NCI-H526 treated with DMSO at 0.1 percent for 48 hours (cell line): ENCODE measurements at places on chromosomes 4 and X.

DNA sequence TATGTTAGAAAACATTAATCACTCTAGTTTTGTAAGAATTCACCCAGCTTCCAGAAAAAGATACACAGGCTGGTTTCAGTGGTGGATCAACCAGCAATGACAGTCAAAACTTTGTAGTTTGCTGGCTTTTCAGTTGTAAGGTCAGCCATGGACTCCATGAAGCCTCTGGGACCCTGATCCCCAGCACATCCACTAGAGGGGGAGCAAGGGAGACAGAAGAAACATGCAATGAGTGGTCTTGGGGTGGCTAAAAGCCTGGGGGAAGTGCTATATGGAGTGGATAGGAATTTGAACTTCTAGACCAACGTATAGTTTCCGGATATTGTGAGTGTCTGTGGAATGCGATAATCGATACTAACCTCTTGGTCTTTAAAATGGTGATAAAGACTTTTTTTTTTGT lies 72.7 kb downstream of the AFF2 start:
- DNase-seq, result no peak

DNA sequence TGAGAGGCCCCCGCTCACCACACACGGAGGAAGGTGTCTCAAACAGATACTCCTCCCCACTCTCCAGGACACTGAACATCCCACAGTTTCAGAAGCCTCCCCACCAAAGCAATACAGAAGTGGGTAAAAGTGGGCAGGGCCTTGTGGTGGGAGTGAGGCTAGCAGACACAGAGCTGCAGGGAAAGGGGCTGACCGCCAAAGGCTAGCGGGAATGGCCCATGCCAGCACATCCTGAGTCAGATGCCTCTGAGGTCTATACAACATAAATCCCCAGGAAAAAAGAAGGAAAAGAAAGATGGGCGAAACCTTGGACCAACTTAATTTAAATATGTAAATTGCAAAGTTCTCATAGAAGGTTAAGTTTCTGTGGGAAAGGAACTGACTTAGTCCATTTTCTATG lies 21.9 kb upstream of the ARHGAP10 start:
- no peak for DNase-seq

DNA sequence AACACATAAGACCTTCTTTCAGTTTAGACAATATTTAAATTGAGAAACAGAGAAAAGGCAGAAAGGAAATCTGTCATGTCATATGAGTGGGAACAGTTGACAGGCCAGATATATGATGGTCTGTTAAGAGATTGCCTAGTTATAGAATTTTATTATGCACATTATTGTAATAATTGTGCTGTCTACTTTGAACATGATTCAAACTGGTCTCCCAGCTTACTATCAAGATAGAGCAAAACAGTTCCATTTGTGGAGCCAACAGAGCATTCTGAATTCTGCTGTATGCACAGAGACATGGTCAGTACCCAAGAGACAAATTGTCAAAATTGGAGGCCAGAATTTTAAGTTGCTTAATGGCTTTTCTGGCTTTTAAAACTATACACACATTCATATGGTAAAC lies 139.4 kb downstream of the FBXO8 start:
- DNase-seq, result no peak

- DNase-seq, result peak; percentile 0
These were observed 648 bp downstream of the GPC4 start for GRCh38 chrX:133414406-133415275.

DNA sequence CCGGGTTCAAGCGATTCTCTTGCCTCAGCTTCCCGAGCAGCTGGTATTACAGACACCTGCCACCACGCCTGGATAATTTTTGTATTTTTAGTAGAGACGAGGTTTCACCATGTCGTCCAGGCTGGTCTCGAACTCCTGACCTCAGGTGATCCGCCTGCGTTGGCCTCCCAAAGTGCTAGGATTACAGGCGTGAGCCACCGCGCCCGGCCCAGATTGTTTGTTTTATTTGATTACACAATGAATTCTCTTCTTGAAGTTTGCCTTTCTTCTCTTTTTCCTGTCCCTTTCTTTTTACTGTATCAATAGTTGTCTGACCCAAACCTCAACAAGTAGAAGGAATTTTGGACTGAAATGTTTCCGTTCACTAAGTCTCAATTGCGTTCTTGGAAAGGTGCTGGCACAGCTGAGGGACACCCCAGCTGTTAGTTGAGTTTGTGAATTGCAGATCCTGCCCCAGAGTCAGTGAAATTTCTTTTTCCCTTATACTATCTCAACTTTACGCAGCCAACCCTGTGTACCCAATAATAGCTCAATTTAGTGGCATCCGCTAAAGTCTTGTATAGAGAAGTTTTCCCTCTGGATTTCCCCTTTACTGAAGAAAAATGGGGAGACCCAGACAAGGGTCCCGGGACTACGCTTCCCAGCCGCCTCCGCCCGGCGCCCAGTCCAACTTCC lies 639 bp upstream of the MTM1 start:
- no peak for DNase-seq

- DNase-seq, result no peak
These were observed 5.8 kb upstream of the CCNG2 start for GRCh38 chr4:77151241-77151640.

- DNase-seq, result no peak
These were observed 122.4 kb upstream of the SLC34A2 start for GRCh38 chr4:25533256-25533655.

- DNase-seq, result no peak
These were observed 1.7 kb upstream of the METTL14 start for GRCh38 chr4:118683513-118683912.

DNA sequence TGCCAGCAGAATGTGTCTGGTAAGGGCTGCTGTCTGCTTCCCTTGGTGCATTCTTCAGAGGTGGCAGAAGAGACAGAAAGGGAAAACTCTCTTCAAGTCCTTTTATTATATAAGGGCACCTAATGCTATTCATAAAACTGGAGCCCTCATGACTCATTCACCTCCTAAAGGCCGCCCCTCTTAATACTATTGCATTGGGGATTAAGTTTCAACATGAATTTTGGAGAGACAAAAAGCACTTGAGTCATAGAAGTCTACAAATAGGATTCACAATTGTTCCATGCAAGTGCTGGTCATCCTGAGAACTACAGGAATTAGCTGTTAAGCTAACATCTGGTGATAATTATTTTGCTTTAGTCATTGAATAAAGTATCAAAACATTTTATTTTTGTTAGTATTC lies 349.5 kb downstream of the HS3ST1 start:
- DNase-seq, result no peak

- DNase-seq, result no peak
These were observed 266.4 kb downstream of the PRR32 start for GRCh38 chrX:127085939-127086338.

- no peak for DNase-seq
These were observed 200.5 kb downstream of the CENPC start for GRCh38 chr4:67344594-67345380.

- DNase-seq, result no peak
These were observed 77.2 kb upstream of the SPIN4 start for GRCh38 chrX:63428348-63428747.

DNA sequence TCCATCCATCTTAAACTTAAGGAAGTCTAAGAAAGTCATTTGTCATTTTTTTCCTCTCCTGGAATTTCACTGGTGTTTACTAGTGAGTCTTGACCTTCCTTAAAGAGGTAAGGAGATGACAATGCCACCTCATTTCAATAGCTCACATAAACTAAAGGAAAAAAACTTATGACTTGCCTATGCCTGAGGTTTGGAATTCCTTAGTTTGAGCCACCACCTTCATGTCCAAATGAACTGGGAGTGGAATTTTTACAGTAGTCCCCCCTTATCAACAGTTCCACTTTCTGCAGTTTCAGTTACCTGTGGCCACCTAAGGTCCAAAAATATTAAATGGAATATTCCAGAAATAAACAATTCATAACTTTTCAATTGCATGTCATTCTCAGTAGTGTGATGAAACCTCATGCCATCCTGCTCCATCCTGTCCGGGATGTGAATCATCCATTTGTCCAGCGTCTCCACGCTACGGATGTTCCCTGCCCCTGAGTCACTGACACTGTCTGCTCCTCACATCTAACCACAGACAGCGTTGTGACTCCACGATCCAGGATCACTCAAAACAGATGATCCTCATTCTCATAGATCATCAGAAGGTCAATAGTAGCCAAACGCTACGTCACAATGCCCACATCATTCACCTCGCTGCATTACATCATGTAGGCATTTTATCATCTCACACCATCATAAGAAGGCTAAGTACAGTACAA lies 177.4 kb downstream of the SH3KBP1 start:
- DNase-seq, result no peak

GRCh38 chr4:4477796-4478195 lies 64.1 kb downstream of the STX18 start:
- DNase-seq, result peak; percentile 14

- no peak for DNase-seq
These were observed 56.6 kb downstream of the AMELX start for GRCh38 chrX:11349661-11350337.

DNA sequence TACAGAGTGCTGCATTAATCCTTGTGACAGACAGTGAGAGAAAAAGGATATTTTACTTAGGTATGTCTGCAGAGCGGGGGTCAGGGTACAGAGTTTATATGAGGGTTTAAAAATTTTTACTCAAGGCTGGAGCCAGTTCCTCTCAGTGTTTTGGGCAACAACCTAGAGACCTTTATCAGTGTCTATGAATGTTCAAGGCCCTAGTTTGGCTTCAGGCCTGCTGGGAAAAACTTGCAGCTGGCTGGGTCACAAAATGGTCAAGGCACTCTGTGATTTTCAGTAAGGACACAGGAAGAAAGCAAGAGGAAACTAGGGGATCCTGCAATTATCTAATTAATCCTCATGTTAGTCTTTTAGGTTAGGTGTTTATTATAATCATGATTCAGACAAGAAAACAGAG lies 10.8 kb upstream of the C4orf54 start:
- DNase-seq, result no peak

GRCh38 chrX:130055103-130055502 lies 55.2 kb downstream of the ELF4 start:
- DNase-seq, result no peak

GRCh38 chr4:111045992-111046391 lies 423.1 kb upstream of the PITX2 start:
- no peak for DNase-seq

DNA sequence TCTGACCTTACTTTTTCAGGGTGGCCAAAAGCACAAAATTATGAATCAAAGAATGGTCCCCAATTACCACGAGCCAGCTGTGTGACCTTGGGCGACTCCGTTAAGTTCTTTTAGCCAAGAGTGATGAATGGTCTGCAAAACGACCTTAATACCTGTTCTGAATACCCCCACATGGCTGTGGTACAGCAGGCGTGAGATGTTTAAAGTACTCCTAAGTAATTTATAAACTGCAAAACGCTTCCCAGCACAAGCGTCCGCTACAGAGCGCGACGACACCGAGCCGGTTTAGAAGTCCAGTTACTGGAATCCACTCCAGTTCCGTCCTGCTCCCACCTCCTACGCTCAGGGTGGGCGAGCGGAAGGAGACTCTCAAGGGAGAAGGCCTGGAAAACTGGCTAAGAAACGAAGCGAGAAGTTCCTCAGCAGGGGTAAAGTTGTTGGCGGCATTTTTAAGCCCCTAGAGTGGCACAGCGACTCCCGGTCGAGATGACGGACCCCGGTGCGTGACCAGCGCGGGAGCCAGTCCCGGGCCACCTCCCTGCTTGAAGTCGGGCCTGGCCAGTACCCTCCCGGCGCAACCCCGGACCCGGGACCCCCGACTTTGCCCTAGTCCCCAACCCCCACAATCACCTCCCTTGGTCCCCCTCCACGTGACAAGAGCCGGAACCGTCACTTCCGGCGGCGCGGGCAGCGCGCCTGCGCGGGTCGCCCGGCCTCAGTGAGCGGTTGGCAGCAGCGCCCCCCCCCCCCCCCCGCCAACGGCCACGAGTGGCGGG lies 659 bp upstream of the BMP2K start:
- peak; percentile 55 for DNase-seq

DNA sequence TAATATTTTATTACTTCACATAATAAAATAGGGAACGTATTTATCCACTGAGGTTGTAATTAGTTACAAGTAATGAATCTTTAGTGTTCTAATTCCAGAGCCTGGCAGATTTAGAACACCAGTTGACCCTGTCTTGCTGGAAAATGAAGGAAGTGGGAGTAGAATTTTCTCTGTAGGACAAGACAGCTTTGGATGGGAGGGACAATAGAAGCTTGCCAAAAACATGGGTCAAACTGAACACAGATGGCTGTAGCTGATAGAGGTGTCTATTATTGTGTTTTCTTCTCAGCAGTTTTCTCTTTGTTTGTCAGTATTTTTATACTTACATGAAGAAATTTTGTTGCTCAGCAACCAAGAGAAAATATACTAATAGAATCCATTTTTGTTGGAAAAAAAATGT lies 20.2 kb downstream of the FAT4 start:
- no peak for DNase-seq

GRCh38 chrX:10847333-10847732 lies 226.9 kb upstream of the MID1 start:
- no peak for DNase-seq

GRCh38 chr4:24179201-24179840 lies 289.5 kb upstream of the PPARGC1A start:
- no peak for DNase-seq

DNA sequence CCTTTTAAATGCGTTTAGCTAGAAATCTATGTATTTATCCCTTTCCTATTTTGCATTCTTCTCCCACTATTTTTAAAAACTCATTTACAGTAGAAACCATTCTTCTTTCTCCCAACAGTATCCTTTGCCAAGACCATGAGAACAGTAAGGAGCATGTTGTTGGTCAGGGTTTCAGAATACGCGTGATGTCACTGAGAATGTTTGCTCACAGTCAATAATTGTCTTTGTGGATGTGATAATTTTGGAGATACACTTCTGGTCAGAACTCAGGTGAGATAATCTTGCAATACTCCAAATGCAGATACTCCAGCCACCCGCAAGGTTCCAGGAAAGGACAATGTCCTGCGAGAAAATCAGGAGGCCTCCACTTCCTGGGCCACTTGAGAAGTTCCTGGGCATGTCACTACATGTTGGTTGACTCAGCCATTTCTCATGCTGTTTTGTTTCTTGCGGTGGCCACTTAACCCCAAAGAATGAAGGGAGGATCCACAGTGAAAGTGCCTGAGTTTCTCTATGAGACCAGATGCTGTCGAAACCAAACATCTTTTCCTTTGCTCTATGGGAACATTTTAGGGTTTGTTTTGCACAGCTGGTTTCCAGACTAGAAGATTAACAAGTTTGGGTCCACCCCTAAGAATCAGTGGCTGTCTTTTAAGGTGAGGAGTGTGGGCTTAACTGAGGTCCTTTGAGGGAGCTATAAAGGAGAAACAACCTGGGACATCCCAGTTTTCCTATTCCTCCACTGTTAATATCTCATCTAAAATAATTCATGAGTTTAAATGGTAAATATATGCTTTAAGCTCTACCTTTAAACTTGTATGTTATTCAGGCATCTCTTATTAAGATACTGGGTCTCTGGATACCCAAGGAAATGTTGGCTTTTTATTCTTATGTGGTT lies 116.0 kb downstream of the SOWAHB start:
- no peak for DNase-seq
